ENCODE measurements at places on chromosomes 7 and 10. TPM values are rescaled to one million over a fixed set of nuclear protein-coding genes. Genes with fewer than 3 reads are reported as not detected.

GRCh38 chr10:72030762-72031543 lies 57.4 kb downstream of the SPOCK2 start:
- DNase-seq: peak; percentile 27

GRCh38 chr10:94146746-94147145 lies 153.0 kb downstream of the PLCE1 start:
- DNase-seq: no peak

- DNase-seq: peak; percentile 79
These were observed 96.4 kb downstream of the CCSER2 start for GRCh38 chr10:84424731-84425167.

DNA sequence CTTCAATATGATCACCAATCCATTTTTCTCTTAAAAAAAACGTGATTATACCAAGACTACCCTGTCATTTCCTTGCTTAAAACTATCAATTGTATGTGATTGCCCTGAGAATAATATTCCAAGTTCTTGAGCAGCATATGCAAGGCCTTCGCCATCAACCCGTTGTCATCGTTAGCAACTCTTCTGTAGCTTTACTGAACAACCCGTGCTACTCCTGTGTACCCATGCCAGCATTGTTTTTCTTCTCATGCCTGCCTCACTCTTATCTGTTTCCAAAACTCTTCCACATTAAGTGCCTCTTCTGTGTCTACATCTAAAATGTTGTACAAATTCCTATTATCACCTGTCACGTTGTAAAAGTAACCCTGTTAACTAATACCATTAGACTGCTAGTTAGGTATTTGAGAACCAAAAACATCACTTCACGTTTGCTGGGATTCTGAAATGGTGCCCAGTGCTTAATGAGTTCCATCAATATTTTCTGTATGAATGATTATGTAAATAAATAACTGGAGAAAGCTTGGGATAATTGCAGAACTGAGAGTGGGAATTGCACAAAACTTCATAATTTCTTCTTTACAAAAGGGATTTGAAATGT lies 10.5 kb downstream of the CAV2 start:
- no peak for DNase-seq

Gene MET
- 59.4 TPM for total RNA-seq

DNA sequence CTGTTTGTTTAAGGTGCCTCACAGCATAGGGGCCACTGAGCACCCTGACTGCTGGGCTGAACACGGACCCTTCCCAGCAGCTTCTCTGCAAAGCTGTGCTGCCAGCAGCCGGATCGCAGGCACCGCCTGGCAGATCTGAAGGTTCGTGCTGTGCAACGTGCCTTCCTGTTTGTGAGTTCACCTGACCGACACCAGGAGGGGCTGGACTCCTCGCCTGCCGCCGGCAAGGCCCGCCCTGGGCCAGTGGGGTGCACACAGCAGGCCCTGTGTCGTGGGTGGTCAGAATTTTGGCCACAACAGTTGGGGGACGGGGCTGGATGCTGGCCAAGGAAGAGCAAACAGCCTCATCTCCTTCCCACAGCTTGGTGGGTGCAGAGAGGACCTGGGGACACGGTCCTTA lies 12.6 kb downstream of the CYP2W1 start:
- DNase-seq: no peak

- DNase-seq: no peak
These were observed 583.0 kb upstream of the MGMT start for GRCh38 chr10:128884033-128884425.

Gene CCL24
- 0.92 TPM for total RNA-seq

DNA sequence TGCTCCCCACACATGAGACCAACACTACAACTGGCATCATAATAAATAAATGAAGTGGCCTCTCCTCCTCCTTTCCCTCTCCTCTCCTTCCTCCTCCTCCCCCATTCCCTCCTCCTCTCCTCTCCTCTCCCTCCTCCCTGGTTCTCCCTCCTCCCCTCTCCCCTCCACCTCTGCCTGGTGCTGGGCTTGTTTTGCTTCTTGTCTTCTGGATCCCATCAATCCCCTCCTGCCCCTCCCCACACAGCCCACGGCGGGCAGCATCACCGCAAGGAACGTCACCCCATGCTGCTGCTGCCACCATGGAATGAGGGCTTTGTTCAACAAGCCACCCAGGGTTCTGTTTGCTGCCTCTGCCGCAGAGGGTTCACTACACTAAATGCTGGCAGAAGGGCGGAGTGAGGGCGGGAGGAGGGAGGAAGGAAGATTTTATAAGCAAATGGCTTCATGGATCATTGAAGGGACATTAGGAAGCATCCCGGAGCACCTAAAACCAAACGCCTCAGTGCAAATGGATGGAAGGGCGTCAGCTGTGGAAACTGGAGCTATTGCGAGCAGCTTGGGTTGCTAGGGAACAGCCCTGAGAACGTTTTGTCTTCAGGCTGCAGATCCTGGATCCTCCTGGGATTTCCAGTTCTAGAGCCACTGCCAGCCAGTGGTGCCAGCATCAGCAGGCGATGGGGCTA lies 379.7 kb upstream of the ZMIZ1 start:
- peak; percentile 30 for DNase-seq

Gene PBLD
- 8.0 TPM for total RNA-seq

DNA sequence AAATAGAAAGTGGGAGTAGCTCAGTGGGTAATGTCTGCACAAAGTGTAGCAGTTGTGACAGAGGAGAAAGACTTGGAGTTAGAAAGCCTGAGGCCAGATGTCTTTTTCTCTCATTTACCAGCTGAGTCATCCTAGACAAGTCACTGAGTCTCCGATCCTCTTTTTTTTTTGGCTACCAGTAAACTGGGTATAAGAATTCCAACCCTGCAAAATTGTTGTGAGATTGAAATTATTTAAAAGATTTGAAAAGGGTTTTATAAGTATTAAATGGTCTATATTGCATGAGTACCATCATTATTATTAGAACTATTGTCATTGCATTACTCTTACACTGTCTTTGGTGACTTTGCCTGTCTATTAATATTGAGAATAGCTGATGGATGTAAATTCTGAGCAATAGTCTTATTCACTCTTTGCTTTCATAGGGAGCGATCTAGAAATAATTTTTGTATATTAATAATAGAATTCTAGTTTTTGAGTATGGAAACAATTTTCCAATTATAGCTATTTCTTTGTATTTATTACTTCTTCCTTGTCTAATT lies 74.0 kb downstream of the ARID5B start:
- DNase-seq: no peak

Gene CTAGE15
- 0.63 TPM for total RNA-seq

DNA sequence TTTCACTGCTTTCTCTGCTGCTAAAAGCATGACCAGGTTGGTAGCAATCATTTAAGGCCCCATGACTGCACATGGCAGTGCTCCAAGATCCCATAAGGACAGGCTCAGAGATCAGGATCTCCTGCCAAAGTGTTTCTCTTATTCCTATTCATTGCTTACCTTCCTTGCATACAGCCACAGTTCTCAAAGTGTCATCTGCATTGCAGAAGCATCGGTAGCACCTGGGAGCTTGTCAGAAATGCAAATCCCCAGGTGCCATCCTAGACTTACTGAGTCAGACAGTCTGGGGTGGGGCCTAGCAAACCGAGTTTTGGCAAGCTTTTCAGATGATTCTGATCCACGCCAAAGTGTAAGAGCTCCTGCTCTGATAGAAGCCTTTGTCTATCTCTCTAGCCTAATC lies 489.0 kb upstream of the AUTS2 start:
- no peak for DNase-seq

DNA sequence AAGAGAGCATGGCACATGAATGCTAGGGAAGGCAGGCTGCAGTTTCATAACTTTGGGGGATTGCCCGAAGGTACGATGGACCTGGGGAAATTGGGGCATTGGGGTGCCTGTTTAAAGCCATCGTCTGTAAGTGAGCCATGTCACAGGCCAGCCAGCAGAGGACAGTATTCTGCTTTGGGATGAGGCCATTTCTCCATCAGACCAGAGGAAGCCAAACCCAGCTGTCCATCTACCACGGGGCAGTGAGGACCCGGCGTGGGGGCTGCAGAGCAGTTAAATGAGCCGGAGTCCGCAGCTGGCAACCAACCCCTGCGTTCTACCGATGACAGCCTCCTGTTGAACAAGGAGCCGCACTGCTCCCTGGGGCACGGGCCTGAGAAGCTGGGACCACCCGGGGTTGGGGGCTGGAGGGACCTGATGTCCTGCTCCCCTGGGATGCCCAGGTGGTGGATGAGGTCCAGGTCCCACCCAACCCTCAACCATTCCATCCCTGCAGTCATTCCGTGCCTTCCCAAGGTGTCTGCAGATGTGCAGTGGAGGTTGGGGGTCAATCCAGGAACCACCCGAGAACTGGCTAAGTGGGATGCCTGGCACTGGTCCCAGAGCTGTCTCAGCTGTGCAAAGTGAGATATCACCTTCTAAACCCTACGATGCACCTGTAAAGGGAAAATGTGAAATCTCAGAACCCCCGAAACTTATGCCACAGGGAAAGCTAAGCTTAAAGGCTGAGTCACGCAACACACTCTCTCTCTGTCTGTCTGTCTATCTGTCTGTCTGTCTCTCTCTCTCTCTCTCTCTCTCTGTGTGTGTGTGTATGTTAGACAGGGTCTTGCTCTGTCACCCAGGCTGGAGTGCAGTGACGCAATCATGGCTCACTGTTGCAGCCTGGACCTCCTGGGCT lies 12.1 kb upstream of the RHBDD2 start:
- DNase-seq: peak; percentile 55

DNA sequence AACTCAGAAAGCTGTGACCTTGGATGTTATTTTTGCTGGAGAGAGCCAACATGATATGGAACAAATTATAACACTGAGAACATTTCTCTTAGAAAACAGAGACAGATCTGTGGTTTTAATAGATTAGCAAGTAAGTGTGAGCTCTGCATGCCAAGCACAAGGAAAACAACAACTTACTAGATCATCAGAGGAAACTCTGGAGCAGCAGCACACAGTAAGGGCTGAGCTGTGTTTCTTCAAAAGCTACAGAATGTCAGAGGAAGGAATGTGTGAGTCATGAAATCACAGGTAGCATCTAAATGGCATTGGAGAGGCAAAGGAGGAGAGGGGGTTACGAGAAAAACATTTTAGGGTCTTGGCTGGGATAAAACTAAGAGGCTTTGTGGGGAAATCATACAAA lies 283.4 kb upstream of the FZD8 start:
- DNase-seq: no peak

DNA sequence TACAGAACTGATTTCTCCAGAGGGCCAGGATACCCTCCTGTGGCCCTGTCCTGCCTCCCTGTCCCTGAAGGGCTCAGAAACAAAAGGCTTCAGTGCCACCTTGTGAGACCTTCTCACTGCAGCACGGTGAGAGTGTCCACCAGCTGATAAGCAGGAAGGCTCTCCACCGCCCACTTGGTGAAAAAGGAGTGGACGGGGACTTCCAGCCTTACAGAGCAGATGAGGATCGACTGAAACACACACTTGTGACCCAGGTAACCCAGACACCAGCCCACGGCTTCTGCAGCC lies 330.1 kb downstream of the GRID1 start:
- no peak for DNase-seq

DNA sequence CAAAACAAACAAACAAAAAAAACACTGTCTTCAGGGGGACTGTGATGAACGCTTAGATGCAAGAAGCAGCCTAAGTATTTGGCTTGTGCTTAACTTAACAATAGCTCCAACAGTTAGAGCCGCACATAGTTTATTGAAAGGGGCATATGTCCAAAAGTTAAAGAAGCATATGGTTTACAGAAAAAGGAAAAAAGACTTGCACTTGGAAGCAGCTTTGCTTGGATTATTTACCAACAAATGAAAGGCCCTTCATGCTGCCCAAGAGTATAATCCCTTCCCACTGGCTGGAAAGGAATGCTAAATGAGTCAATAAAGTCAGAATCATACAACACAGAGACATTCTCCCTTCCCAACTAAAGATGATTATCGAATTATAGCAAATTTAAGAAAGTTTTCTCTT lies 77.9 kb downstream of the GLI3 start:
- no peak for DNase-seq

DNA sequence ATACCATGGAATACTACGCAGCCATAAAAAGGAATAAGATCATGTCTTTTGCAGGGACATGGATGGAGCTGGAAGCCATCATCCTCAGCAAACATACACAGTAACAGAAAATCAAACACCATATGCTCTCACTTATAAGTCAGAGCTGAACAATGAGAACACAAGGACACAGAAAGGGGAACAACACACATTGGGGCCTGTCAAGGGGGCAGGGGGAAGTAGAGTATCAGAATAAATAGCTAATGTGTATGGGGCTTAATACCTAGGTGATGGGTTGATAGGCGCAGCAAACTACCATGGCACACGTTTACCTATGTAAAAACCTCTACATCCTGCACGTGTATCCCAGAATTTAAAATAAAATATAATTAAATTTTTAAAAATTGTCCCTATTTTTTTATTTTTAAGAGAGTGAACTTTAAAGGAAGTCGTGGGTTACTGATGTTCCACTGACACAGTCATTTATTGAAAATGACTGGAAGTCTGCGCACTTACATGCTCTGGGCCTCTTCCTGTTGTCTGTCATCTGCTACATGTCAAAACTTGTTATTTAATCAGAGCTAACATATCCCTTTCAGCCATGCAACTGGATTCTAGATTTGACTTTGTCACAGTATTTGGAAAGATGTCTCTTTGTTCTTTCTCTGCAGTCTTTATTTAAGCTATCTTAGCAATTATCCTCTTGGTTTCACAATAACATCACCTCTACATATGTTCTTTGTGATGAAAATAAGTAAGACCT lies 73.7 kb upstream of the ABCB5 start:
- no peak for DNase-seq

GRCh38 chr10:70763567-70763966 lies 21.6 kb downstream of the TBATA start:
- DNase-seq: no peak

- no peak for DNase-seq
These were observed 233.3 kb downstream of the SLC25A13 start for GRCh38 chr7:96088579-96088978.

DNA sequence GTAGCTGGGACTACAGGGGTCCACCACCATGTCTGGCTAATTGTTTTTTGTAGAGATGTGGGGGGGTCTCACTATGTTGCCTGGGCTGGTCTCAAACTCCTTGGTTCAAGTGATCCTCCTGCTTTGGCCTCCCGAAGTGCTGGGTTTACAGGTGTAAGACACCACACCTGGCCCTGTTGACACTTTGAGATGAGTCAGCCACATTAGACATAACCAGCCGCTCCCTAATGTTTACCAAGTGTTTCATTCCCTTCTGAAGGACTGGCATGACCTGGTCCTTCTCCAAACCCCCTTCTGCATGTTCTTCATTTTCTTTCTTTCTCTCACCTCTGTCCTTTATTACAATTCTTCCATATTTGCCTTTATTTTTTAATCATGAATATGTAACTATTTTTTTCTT lies 67.8 kb downstream of the TAF3 start:
- DNase-seq: no peak

Gene PTF1A
- not detected for total RNA-seq

DNA sequence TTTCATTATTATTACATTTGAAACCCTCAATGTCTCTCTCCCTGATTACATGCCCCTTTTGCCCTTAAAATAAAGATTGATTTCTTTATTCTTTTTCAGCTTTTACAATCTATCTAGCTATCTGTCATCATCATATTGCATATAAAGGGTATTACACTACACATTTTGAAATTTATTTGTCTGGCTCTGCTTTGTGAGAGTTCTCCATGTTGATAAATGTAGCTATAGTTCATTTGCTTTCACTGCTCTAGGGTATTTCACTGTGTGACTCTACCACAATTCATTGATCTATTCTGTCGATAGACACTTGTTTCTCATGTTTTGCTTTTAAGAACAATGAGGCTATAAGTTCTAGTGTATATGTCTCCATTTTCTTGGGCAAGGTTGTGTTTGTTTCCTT lies 25.6 kb downstream of the CDK1 start:
- DNase-seq: no peak

GRCh38 chr7:55561690-55562089 lies 10.6 kb downstream of the VOPP1 start:
- no peak for DNase-seq

Gene CARD11
- 35.8 TPM for total RNA-seq

GRCh38 chr10:91883549-91884444 lies 25.5 kb downstream of the FGFBP3 start:
- DNase-seq: peak; percentile 25
